ENCODE measurements at places on chromosomes 1 and 21.

- H3K4me3 ChIP-seq, result no peak overlapping the region
- no peak overlapping the region for H3K27ac ChIP-seq
- H3K36me3 ChIP-seq, result no peaks in the 10 kb centered on the region
- no peaks in the 10 kb centered on the region for H3K27me3 ChIP-seq
- no peaks in the 10 kb centered on the region for H3K4me1 ChIP-seq
Observed at GRCh38 chr1:198845271-198845670, 206.4 kb downstream of the PTPRC start.

- H3K27me3 ChIP-seq, result no peaks in the 10 kb centered on the region
- H3K36me3 ChIP-seq, result no peaks in the 10 kb centered on the region
- H3K27ac ChIP-seq, result no peak overlapping the region
- DNase-seq, result no peak
Observed at GRCh38 chr1:44677201-44677766, 2.8 kb downstream of the ARMH1 start.

GRCh38 chr1:185229981-185230380 is 73.0 kb downstream of the SWT1 start:
- no peaks in the 10 kb centered on the region for H3K27me3 ChIP-seq
- no peaks in the 10 kb centered on the region for H3K4me1 ChIP-seq
- H3K4me3 ChIP-seq, result no peak overlapping the region
- no peaks in the 10 kb centered on the region for H3K36me3 ChIP-seq

DNA sequence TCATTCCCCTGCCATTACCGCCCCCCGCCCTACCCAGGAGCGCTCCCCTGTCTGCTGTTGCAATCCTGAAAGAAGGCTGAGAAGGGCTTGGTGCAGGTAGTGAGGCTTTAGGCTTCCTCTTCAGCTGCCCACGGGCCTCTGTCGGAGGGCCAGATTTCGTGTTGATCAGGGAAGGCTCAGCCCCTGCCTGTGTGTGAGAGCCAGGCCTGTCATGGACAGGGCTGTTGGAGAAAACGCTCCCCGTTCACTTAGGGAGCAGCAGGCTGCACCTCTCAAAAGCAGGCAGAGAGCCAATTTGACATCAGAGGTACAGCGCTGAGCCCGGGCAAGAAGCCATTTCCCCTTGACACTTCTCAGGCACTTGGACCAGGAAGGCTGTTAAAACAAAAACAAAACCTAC is 19.0 kb downstream of the TEX35 start:
- DNase-seq, result no peak
- H3K27me3 ChIP-seq, result no peaks in the 10 kb centered on the region
- H3K4me3 ChIP-seq, result no peak overlapping the region
- no peak overlapping the region for H3K27ac ChIP-seq
- no peaks in the 10 kb centered on the region for H3K36me3 ChIP-seq

DNA sequence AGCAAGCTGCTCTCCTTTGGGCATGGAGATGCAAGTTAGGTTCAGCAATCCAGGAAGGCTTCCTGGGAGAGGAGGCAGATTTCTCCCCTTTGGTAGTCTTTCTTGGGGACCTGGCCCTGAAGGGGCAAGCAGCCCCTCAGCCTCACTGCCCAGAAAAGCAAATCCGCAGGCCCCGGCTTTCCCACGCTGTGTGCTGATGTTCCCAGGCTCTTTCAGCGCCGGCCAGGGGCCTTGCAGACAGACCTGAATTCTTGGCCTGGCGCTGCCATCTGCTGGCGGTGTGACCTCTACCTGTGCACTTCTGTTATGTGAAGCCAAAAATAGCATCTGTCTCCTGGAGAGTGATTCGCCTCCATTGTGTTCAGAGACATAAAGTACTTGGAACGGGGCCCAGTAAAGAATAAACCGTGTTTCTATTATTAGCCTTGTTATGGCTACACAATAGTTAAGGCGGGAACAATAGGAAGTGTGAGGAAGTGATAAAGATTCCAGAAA is 64.8 kb downstream of the ALPL start:
- H3K36me3 ChIP-seq, result peaks cover 2% of the 10 kb centered on the region
- H3K27me3 ChIP-seq, result no peaks in the 10 kb centered on the region
- H3K4me3 ChIP-seq, result no peak overlapping the region
- H3K4me1 ChIP-seq, result peaks cover 5% of the 10 kb centered on the region
- no peak overlapping the region for H3K27ac ChIP-seq

DNA sequence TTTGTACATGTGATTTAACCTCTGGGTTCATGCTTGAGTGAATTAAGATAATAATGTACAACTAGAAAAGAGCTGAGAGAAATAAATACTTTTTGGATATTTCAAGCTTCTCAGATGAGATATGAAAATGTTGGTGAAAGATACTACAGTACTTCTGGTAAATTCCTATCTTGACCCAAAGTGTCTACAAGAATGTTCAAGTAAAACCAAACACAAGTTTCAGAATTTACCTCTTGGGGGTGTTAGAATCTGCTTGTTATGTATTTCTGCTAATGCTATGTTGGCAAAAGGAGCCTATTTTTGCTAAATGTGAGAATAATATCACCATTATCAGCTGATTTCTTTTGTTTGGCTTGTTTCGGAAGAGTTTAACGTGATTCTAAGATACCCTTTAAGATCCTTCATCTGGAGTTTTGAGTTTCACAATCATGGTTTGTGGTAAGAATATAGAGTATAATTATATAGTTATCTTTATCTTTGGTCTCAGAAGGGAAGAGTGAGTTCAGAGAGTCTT is 388.5 kb downstream of the LMO4 start:
- H3K4me3 ChIP-seq, result no peak overlapping the region
- no peaks in the 10 kb centered on the region for H3K4me1 ChIP-seq
- DNase-seq, result no peak
- no peaks in the 10 kb centered on the region for H3K27me3 ChIP-seq
- H3K36me3 ChIP-seq, result no peaks in the 10 kb centered on the region
